ENCODE measurements at places on chromosomes 2 and 18.

DNA sequence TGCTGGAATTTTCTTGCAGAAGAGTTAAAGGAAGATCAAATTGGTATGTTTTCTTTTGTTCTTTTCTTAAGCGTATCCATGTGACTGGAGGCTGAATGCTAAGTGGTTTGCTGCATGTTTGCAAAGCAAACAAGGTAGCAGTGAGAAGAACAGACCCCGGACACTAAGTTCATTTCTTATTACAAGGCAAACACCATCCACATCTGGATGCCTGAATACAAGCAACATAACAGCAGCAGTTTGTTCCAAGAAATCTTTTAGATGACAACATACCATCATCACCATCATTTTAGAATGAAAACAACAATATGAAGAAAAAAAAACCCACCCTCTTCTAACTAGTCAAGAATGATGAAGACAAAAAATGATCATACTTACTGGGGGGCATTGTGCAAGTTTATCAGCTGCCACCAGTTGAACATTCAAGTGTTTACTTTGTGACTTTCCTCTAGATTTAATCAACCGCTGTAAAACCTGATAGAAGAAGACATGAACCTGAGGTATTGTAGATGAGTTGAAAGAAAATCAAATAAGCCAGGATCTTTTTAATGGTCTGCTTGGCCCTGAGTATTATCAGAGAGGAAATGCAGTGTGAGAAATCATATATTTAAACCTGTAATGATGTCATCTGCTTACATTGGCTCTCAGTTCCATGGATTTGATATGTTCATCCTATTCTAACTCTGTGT, 25.0 kb upstream of the ARL5A start:
- DNase-seq = no peak

- no peak for DNase-seq
These were observed 47.8 kb downstream of the FAM168B start for GRCh38 chr2:131045286-131046027.

- no peak for DNase-seq
These were observed 2.7 kb upstream of the SIX2 start for GRCh38 chr2:45011621-45012602.

GRCh38 chr2:61405813-61406212, 65.1 kb downstream of the USP34 start:
- no peak for DNase-seq

DNA sequence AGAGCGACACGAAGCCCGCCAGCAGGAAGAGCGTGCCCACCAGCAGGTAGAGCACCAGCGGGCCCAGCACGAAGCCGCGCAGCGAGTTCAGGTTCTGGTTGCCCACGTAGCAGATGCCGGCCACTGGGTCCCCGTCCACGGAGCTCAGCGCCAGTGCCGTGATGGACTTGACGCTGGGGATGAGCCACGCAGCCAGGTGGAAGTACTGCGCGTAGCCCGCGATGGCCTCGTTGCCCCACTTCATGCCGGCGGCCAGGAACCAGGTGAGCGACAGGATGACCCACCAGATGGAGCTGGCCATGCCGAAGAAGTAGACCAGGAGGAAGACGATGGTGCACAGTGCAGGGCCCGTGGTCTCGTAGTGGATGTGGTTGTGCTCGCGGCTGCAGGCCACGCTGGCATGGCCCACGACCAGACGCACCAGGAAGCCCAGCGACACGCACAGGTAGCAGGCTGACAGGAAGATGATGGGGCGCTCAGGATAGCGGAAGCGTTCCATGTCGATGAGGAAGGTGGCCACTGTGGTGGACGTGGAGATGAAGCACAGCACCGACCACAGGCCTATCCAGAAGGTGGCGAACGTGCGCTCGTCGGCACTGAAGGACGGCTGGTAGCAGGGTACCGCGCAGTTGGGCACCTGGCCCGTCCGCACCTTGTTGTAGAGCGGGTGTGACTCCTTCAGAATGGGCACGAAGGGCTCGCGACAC, 2.1 kb downstream of the FZD5 start:
- no peak for DNase-seq

Measured in germinal center (tissue), 1 donor.